NCI-H446 (cell line): ENCODE measurements at places on chromosomes 2 and 18.

DNA sequence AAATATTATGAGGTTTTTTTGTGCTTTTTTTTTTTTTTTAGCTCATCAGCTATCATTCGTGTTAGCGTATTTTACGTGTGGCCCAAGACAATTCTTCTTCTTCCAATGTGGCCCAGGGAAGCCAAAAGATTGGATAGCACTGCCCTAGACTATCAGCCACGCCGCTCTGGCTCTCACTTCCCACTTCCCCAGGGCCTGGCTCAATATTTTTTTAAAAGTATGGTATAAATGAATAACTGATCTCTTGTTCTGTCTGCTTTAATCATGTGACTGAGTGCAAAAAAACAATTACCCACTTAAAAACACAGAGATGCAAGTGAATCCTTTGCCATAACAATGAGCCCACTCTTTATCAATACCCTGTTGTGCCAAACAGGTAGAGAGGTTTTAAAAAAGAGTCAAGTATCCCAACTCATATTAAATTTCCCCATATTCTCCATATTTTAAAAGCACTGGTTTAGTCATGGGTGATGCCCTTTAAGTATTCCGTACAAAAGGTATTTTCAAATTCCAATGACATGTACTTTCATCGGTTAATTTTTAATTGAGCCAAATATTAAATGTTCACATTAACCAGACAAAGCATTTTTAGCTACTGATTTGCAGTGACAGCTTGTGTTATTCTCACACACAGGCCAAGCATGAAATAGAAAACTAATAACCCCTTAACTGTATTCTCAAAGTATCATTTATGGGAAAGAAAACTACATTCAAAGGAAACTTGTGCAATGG, 12.6 kb downstream of the BCL2 start:
- no peak for DNase-seq

- no peak for DNase-seq
Measured at GRCh38 chr2:45203400-45203799, 194.1 kb upstream of the SIX2 start.

DNA sequence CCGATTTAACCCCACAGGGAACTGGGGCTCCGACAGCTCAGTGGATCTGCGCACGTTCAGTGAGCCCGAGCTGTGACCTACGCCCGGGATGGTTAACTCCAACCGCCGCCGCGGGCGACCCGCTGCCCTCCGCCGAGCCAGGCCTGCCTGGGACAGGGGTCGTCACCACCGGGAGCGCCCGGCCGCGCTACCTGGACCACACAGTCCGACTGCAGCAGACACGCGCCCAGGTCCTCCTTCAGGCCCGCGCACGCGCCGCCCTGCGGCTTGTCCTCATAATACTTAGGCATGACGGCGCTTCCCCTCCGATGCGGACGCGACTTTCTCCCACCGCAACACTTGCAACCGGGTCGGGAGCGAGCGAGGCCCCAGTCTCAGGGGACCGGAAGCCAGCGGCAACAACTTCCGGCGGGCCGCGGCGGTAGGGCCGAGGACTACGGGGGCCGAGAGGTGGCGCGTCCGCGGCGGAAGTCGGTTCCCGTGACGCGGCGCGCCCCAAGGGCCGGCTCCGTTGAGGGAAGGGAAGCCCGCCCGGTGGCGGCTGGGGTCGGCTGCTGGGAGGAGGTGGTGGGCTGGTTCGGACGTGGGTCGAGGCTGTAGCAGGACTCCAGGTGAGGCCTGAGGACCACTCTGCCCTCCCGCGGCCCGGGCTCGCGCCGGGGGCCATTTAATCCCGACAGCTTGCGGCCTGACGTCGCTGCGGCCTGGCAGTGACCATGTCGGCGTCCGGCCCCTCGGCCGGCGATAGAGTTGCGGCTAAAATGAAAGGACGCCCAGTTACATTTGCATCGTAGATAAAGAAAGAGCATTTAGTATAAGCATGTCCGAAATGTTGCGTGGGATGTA, at the start of the genes COA5 and UNC50:
Gene COA5 (minus strand): TSS at position 397 of the 846 bp plus-strand sequence. CDS start 107 bp downstream, at position 290.
Gene UNC50 (plus strand): TSS at position 474 of the 846 bp plus-strand sequence. CDS start 1,171 bp downstream, outside the sequence.
- DNase-seq = peak; percentile 89

GRCh38 chr18:24195296-24196053, 56.6 kb downstream of the CABYR start:
- DNase-seq = no peak

GRCh38 chr2:216994353-216994854, 134.5 kb upstream of the TNP1 start:
- DNase-seq = no peak

- no peak for DNase-seq
Measured at GRCh38 chr2:44572196-44572900, 210.6 kb downstream of the CAMKMT start.

DNA sequence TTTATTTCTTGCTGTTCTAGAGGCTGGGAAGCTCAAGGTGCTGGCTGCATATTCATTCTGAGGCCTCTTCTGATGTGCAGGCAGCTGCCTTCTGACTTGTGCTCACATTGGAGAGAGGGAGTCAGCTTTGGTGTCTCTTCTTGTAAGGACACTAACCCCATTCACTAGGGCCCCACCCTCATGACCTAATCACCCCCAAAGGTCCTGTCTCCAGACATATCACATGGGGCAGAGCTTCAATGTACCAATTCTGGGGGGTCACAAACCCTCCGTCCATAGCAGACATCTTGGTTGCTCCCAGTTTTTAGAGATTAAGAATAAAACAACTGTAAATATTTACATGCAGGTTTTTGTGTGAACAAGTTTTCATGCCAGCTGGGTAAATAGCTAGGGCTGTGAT, 109.1 kb downstream of the RTP5 start:
- DNase-seq = no peak

DNA sequence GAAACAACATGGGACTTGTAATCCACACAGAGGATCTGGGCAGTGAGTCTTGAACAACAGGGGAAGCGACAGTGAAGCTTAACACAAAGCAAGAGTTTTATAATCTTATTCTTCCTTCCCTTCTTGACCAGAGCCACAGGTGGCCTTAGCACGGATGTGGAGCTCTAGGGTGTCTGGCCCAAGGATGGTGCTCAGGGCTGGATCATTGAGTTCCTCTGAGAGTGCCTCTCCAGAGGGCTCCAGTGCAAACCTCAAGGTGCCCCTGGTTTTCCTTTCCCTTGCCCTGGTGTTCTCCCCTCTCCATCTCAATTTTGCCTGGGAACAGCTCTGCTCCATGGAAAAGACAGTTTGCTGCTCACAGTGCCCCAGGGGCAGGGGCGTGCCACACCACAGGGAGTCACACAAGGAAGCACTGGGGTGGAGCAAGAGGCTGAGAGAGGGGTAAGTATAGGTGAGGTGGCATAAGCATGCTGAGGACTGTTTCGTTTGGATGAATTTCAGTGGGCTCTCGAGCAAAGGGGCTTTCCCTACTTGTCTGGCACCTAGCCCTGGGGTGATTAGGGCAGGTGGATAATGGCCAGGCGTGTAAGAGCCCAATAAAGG, 88.6 kb upstream of the B3GNT7 start:
- DNase-seq = no peak

- no peak for DNase-seq
Measured at GRCh38 chr2:200461846-200462710, 47.8 kb downstream of the KCTD18 start.

DNA sequence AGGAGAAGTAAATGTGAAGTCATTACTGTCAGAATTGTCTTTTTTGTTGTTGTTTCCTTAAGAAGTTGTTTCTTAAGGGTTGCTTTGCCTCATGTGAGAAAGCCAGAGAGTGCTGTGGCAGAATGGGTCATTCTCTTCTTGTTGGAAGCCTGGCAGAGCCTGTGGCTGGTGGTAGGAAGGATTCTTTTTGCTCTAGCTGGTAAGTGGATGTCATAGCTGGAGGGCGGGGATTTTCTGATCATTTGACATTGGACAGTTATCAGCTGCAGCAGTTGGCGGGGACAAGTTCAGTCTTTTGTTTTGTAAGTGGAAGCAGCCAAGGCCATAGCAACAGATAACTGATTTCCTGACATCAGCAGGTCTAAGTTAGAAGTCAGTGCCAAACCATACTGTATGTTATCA, 5.5 kb upstream of the RMDN2 start:
- DNase-seq = no peak
